SK-MEL-5 (cell line): ENCODE measurements at places on chromosomes 5 and 9.

GRCh38 chr5:83914199-83914598, 193.5 kb upstream of the HAPLN1 start:
- DNase-seq: no peak

DNA sequence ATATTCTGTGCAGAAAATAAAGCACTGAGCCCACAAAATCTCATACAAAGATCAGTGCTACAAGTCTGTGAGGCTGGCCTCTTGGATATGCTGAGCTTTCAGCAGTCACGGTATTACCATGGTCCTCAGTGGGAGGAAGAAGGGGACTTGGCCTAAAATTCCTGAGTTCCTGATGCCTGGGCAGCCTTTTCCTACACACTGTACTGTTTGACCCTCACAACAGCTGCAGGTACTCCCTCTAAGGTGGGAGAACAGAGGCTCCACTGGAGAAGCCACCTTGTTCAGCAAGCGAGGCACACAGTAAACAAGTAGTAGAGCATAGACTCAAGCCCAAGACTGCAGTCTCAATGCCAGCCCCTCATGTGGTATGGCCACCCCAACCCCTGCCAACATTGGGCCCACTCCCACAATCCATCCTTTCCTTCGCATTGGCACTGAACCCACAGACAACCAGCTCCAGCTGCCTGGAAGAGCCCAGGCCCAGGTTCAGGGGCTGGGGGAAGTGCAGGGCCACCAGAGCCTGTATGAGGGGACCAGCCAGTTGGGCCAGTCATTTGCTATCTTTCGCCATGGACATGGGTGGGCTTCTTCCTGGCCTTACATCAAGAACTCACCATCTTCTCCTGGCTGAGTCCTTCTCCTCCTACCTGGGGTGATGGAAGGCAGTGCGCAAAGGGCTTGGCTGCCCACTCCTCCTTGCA, 14.3 kb downstream of the ACSL6 start:
- no peak for DNase-seq

- DNase-seq: no peak
Measured at GRCh38 chr5:1708592-1709141, 91.0 kb downstream of the MRPL36 start.

GRCh38 chr5:151082282-151082902, 1.6 kb upstream of the TNIP1 start:
- DNase-seq: peak; percentile 29
